Activated T-helper 17 cell treated with anti-CD3 and anti-CD28 coated beads, Interleukin-2, amount 50 U/mL, for 72 hours (primary cell): ENCODE measurements at places on chromosomes 16 and 17. TPM values are rescaled to one million over a fixed set of nuclear protein-coding genes. Genes with fewer than 3 reads are reported as not detected.

ATF7IP2 gene
- 23.7 TPM for total RNA-seq

SMARCE1 gene
- 82.1 TPM for total RNA-seq

TCF25 gene
- 195 TPM for total RNA-seq

GPRC5B gene
- total RNA-seq: not detected

ENPP7 gene
- total RNA-seq: 0.50 TPM

GRCh38 chr17:17140590-17140980, 65.5 kb downstream of the PLD6 start:
- ATAC-seq: no peak

- ATAC-seq: peak; percentile 67
Measured at GRCh38 chr16:24093049-24093448, 163.1 kb upstream of the CACNG3 start.

- ATAC-seq: no peak
Measured at GRCh38 chr17:56358651-56359050, 205.4 kb downstream of the ANKFN1 start.

DNA sequence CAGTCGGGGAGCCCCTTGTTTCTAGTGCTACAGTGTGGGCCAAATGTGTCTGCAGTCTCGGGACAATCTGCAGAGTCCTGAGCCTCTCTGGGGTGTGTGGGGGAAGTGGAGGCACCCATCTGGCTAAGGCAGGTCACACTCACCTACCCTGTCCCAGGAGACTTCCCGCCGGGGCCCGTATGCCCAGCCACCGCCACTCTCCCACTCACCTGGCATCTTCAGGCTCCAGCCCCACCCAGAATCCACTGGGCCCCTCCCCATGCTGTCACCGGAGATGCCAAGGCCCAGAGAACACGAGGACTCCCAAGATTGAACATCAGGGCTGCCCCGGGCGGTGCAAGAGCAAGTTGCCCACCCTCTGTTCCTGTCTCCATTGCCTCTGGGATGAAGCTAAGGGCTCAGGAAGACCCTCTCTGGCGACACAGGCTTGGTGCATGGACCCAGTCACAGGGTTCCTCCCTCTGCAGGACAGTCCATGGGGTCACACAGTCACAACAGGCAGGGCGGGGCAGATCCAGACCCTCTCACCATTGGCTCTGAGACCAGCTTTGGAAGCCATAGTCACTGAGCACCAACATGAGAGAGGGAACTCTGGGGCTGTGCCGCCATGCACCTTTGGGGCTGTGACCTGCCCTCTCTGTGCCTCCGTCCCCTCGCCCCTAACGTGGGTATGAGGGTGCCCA, 38.1 kb downstream of the SREBF1 start:
- no peak for ATAC-seq

GRCh38 chr16:55576384-55576783, 9.9 kb downstream of the CAPNS2 start:
- ATAC-seq: no peak

- no peak for ATAC-seq
Measured at GRCh38 chr17:55564081-55564480, 52.8 kb upstream of the SMIM36 start.

DNA sequence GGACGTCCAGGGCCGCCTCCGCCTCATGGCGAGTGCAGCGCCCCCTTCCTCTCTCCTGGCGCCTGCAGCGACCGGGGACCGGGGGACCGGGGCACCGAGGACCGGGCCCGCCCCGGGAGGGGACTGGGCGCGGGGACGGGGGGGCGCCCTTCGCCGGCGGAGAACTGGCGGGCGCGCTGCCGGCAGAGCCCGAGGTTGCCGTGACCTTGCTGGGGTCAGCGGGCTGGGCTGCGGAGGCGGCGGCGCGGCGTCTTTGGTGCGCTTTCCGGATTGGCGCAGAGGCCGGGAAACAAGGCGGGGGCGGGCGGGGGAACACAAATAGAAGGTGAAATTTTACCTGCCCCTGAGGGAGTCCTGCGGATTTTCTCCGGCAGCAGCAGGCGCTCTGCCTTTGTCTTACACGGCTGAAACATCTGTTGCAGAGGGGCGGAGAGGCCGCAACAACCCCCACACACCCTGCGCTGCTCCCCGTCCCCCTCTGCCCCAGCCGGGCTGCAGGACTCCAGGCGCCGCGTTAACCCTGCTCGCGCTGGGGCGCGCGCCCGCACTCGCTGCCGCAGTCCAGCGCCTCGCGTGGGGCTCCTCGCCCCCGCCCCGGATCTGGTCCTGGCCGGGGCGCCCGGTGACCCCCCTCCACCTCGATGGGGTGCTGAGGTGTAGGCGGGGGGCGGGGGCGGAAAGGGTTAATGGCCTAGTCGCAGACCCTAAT, 53.5 kb downstream of the SREBF1 start:
- ATAC-seq: peak; percentile 64
